ENCODE measurements at places on chromosomes 2 and 18.

DNA sequence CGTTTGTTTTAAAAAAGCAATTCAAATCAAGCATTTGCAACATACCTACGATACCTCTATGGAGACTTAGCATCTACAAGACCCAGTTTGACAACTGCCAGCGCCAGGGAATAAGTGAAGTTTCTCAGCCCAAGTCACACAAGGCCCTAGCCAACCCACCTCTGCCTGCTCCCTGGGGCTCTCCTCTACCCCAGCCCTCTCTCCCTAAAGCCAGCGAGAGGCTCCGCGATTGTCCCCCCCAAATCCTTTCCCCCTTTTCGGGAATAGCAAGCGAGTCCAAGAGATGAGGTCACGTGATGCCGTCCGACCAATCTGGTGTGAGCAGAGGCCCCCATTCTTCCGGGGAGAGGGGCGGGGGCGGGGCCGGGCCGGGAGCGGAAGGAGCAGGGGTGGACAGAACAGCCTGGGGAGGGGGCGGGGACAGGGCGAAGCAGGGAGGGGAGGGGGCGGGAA, 102.2 kb upstream of the RAB6C start:
- DNase-seq = peak; percentile 77

GRCh38 chr2:110662560-110662959, 15.3 kb downstream of the BUB1 start:
- DNase-seq = no peak

DNA sequence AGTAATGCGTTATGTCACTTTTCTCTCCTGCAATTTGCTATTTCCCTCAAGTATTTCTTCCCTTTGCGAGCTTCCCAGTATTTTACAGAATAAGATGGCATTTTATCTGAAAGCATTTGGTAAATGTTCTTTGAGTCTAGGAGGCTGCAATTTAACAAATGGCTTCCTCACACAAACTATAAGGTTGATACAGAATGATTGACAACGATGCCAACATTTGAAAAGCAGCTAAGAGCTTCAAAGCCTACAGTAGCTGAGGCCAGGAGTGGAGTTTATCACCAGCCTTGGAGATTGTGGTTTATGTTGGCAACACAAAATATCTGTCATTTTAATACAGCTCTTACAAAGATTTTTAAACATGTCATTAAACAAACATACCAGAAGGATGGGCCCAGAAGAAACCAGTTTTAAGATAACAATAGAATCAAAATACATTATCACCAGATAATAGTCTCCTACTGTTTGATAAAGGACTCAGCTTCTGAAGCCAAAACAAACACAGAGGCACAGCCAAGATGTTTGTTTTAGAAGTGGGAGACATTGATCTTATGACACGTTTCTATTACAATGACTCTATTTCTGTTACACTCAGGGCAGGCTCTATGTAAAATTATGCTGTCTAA, 711.4 kb upstream of the ACVR2A start:
- no peak for DNase-seq

GRCh38 chr2:190149908-190150307, 87.4 kb upstream of the MSTN start:
- no peak for DNase-seq

- no peak for DNase-seq
These were observed 886.0 kb upstream of the CHAC2 start for GRCh38 chr2:52881606-52882005.

DNA sequence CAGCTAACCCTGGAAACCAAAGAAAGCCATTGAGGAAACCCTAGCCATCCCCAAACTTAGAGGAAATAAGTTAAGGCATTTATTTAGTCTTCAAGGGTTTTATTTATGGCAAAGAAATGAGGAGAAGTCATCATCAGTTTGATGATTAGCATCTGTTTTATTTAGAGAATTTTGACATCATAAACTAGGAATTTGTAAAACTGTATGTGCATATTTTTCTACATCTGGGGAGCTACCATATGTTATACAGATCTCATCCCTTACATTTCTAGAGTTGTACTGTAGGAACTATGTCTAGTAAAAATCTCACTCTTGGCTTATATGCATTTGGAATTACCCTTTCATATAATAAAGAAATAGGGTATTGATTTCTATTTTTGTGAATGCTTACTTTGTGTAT, 48.7 kb downstream of the FMNL2 start:
- no peak for DNase-seq

DNA sequence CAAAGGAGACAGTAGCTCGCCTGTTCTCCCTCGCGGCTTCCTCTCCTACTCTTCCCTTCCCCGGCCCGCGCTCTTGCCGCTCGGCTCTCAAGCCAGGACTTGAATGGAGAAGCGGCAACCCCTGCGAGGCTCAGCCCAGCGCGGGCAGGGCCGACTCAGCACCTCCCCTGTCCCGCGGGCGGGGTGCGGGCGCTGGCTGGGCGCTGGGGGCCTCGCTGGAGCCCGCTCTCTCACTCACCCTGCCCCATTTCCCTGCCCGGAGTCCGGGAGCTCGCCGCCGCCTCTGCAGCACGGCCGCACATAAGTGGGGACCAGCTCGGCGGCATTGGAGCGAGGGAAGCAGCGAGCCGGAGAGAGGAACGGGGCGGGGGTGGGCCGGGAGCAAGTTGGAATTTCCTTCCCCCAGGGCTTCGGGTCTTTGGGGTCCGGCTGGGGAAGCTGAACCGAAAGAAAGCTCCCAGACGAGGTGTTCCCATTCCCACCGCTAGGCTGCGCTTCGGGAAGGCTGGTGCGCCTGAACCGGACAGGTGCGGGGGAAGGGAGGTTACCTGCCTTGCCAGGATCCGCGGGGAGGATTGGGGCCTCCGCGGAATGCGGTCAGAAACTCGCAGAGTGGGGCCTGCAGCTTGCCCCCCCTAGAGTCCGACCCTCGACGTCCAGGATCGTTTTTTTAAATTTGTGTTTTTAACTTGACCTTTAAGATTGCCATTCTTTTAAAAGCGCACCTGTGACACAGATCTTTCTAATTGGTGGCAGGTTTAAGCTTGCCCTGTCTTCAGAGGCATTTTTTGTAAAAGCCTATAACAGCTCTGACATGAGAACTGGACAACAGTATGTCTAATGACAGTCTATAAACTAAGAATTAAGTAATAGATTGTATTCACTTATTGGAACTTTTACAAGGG, at the start of gene COBLL1:
COBLL1 (minus strand) TSS at position 105 of the 905 bp plus-strand sequence. CDS start 627 bp downstream, outside the sequence.
- DNase-seq = no peak

DNA sequence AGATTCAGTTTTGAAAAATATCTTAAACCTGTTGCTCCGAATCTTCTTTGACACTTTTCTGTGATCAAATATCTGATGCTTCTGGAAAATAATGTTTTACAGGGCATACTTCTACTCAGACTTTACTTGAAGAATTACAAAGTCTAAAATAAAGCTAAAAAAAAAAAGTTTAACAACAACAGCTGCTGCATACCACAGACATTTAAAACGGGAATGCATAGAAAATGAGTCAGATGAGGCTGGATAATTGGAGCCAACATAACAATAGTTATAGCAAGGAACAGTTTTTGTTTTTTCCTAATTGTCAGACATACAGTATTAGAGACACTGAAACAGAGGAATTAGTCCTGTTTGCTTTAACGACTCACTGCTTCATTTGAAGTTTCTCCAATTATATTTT, 1090.2 kb downstream of the SUCLG1 start:
- no peak for DNase-seq
